Fibroblast of skin of back (primary cell): ENCODE measurements at places on chromosomes 1 and 21.

DNA sequence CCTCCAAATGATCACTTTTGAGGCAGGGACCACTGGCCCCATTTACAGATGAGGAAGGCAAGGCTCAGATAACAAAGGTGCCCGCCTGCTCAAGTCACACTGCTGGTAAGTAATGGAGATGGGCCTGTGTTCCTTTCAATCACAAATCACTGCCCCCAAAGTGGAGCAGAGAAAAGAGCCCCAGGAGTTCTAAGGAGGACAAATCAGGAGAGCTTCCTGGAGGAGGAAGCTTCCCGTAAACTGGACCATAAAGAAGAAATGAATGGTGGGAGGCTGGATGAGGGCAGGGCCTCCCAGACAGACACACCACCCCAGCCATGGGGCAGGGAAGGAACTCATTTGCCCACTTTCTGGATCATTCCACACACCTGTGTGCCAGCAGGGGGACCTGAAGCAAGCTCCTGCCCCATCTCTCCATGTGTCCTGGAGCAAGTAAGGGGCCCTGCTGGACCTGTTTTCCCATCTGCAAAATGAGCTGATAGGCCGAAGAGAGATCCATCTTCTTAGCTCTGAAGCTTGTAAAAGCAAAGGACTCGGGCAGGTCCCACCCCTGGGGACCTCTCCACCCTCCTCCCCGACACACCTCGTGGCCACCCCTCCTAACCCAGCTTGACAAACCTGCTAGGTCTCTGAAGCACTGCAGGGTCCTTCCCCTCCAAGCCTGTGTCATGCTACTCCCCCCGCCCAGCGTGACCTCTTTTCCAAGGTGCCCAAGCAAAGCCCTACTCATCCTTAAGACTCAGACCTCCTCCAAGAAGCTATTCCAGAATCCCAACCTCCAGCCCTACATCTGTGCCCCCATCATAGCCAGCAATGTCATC lies 5.5 kb downstream of the LAPTM5 start:
- DNase-seq: no peak

- DNase-seq: no peak
Observed at GRCh38 chr1:31798086-31798432, 17.8 kb downstream of the SPOCD1 start.

DNA sequence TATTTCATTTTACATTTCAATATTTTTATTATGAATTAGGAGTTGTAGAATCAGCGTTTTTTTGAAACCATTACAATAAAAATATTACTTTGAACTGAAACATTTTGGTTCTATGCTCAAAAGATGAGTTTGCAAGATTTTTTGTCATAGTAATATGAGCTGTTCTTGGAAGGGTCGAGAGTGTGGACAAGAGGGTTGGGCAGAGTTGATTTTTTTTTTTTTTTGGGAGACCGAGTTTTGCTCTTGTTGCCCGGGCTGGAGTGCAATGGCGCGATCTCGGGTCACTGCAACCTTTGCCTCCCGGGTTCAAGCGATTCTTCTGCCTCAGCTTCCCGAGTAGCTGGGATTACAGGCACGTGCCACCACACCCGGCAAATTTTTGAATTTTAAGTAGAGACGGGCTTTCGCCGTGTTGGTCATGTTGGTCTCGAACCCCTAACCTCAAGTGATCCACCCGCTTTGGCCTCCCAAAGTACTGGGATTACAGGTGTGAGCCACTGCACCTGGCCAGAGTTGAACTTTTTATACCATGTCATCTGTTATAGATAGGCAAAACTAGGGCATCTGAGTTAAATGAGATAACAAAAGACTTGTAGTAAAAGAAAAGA lies 3.3 kb downstream of the CACYBP start:
- no peak for DNase-seq

DNA sequence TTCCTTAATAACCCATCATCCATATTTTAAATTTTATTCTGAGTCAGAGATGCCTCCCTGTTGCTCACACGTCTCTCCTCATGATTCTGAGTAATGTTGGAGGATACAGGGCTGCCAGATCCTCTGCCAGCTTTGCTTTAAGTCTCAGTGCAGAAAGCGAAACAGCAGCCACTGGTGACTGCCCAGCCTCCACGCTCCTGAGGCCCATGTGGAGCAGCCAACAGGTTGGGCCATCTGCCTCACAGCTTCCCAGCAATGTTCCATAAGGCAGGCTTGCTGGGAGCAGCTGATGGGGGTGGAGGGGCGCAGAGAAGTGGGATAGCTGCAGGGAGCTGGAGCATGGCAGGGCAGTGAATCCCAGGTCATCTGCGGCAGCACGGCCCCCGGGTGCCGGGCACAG lies 104.2 kb downstream of the IGSF21 start:
- DNase-seq: no peak

GRCh38 chr1:160048335-160048734 lies 16.5 kb upstream of the PIGM start:
- DNase-seq: no peak

DNA sequence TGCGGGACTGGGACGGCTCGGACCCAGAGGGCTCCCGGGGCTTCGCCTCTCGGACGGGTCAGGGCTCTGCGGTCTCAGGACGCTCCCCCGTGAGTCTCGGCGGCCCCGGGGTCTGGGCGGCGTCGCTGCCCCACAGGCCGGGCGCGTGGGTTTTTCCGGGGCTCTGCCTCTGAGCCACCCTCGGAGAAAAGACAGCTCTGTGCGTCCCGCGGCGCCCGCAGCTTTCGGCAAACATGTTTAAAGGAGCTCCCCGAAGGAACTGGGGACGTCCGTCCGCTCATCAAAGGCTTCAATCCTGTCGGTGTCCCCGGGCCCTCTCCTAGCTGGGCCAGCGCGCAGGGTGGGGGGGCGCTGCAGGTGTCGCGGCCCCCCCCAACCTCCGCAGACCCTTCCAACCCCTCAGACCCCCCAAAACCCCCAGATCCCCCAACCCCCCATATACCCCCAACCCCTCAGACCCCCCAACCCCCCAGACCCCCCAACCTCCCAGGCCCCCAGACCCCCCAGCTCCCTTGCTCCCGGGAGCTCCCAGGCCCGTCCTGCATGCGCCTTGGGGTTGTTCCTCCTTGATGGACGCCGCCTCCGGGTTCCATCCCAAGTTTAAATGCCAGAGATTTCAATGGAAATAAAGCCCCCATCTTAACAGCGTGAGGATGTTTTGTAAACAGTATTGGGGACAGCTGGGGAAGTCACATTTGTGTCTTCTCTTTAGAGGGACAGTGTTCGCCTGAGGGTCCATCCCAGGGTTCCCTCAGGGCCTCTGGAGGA lies 996 bp upstream of the C1orf159 start:
- peak; percentile 6 for DNase-seq

- DNase-seq: no peak
Observed at GRCh38 chr1:239237912-239238311, 148.5 kb upstream of the CHRM3 start.

DNA sequence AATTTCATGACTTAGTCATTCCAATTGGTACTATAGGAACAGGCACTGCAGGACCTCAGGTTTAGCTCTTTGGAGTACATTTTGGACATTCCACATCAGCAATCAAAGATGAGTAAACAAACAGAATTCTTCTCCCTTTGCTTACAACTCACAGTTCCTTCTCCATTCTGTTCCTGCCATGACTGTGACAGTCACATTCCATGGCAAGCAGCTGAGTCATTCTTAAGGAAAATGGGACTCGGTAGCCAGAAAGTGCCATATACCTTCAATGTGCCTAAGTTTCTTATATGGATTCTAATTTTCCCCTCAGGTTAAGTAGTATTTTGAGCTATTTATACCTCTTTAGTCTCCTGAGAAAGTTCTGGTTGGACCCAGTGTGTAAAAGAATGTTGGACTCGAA lies 25.6 kb downstream of the CRCT1 start:
- DNase-seq: no peak

DNA sequence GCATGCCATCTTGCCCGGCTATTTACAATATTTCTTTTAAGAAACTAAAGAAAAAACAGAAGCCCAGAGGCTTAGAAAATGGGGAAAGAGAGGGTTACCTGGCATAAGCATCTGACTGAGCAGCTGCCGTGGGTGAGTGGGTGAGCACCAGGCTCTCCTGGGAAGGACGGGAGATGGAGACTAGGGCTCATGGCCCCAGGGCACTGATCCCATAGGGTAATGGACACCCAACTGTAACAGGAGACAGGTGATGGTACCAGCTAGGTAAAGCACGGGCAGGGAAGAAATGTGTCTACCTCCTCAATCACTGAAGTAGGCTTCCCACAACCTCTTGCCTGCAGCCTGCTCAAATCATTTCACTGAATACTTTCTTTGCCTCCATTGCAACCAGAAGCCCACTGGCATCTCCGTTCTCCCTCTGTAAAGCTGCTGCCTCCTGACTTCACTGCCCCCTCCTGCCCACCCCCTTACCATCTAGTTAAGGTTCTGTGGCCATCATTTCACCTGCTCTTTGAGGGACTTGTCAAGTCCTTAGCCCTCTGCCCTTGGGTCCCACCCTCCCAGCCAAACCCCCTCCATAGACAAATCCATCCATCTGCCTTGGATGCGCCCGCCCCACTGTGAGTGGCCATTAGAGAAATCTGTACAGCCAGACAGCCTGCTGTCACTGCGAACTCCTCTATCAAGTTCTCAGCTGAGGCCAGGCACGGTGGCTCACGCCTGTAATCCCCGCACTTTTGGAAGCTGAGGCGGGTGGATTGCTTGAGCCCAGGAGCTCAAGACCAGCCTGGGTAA lies 6.2 kb downstream of the TMEM125 start:
- DNase-seq: no peak
